ENCODE measurements at places on chromosomes 13 and 19. TPM values are rescaled to one million over a fixed set of nuclear protein-coding genes. Genes with fewer than 3 reads are reported as not detected.

DNA sequence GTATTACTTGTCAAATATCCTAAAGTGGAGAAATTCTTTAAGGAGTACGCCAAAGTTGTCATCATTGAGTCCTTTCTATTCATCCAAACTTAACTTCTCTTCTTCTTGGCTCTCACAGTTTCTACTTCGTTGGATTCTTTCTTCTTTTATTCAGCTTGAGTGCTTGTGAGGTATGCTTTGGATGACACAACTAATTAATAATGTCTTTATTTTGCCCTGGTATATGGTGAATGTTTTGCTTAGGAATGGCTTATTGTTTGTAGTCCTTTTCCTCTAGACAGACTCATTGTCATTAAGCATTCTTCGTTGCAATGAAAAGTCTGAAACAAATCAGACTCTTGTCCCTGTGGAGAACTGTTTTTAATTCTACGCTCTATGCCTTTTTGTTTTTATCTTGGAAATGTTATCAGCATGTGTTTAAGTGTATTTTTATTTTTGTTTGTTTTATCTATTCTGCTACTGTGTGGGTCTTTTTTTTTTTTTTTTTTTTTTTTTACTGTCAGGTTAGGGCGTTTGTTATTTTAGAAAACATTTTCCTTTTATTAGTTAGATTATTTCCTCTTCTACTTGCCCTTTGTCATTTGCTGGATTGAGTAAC is 471.5 kb downstream of the GPC6 start:
- no peak for DNase-seq

- DNase-seq, result no peak
Observed at GRCh38 chr13:45695198-45695730, 6.9 kb upstream of the CBY2 start.

GRCh38 chr19:48292798-48293197 is 22.9 kb downstream of the ZNF114 start:
- no peak for DNase-seq

GRCh38 chr19:58325311-58326022 is 1.3 kb upstream of the ZSCAN22 start:
- no peak for DNase-seq

DNA sequence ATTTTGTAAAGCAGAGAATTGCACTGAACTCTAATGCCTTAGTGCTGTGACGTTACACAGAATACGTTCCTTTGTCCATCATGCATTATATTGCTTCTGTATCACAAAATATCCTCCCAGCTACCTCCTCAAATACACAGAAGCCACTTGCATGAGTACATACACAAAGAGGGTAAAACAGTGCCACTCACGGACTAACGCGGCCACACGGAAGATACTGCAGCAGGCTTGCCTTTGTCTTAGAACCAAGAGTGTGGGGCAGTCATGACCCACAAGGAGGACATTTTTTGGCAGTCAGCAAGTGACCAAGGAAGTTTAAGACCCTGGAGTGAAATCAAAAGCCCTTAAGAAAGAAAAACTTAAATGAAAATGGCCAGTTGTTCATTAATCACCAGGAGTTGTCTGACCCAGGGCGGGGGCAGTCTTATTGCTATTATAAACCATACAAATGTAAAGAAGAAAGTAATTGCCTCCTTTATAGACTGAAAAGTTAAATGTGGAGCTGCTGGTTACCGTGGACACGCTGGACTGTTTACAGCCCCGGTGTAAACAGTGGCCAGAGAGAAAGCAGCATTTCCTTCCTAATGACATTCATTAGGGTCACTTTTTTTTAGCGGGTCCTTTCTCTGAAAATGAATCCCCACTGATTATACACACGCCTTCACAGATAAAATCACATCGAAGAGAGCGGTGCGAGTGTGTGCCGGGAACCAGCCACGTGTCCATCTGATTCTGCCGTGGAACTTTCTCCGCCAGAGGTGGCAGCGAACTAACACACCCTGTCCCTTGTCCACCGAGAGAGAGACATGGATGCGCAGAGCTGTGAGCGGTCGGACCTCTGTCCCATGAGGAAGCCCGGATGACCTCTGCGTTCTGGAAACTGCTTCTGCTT is 66.8 kb downstream of the SOX1 start:
- DNase-seq, result no peak

Gene PSG1
- polyA plus RNA-seq, result not detected

Gene MAP4K1
- 4.5 TPM for polyA plus RNA-seq

DNA sequence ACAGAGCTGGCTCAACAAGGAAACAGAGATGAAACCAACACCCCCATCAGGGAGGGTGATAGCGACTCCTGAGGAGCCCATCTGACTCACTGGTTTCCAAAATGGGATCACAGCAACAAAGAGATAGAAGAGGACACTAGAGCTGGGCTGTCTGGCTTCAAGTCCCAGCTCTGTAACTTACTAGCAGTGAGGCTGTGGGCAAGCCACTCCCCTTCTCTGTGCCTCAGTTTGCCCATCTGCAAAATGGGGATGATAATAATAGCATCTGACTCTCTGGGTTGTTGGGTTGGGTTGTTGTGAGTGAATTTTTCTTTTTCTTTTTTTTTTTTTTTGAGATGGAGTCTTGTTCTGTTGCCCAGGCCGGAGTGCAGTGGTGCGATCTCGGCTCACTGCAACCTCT is 14.3 kb downstream of the IGSF23 start:
- no peak for DNase-seq

Gene ANKLE1
- polyA plus RNA-seq, result 0.29 TPM

- peak; percentile 90 for DNase-seq
Observed at GRCh38 chr13:95301183-95301967, at the start of gene ABCC4. TSS of gene ABCC4 (minus strand) at chr13:95301451. CDS start at chr13:95301314, 137 bp downstream.

Gene COQ8B
- polyA plus RNA-seq, result 40.2 TPM

DNA sequence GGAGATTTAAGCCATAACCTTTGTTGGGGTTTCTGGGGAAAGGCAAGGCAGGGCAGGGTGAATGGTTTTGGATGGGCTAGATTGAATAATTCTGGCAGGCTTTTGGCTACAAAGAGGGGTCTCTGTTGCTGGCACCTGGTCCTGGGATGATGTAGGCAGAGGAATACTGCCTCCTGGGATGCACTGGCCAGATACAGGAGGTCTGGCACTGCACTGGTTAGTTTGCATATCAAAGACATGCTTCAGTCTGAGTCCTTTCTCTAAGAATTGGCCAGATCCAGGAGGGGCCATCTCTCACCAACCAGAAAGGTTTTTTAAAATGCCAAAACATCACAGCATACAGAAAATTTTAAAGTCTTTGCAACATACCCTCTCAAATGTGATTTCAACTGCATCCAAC is 8.0 kb upstream of the MEDAG start:
- DNase-seq, result no peak

Gene TNPO2
- polyA plus RNA-seq, result 16.0 TPM

DNA sequence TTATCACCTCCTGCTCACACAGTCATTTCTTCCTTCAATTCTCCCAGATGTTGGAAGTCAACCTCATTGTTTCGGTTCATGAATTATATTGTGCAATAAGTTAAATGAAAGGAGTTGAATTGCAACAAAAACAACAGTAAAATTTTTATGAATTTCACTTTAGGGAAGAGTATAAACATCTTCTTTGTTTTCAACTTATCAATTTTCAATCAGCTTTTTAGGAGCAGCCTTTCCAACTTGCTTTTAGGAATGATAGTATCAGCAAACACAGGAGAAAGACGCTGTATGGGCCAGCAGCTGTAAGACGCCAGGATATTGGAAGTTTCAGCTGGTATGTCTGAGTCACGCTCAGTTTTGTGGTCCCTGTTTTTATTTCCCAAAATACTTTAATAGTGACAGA is 132.5 kb upstream of the ARGLU1 start:
- no peak for DNase-seq

Gene ERCC2
- polyA plus RNA-seq, result 7.1 TPM

- DNase-seq, result peak; percentile 8
Observed at GRCh38 chr13:78958006-78958405, 299.1 kb upstream of the OBI1 start.

GRCh38 chr13:110538632-110539031 is 22.9 kb downstream of the RAB20 start:
- DNase-seq, result no peak

Gene MEF2B
- 2.6 TPM for polyA plus RNA-seq

GRCh38 chr19:42370626-42371175 is 19.4 kb downstream of the CNFN start:
- no peak for DNase-seq

DNA sequence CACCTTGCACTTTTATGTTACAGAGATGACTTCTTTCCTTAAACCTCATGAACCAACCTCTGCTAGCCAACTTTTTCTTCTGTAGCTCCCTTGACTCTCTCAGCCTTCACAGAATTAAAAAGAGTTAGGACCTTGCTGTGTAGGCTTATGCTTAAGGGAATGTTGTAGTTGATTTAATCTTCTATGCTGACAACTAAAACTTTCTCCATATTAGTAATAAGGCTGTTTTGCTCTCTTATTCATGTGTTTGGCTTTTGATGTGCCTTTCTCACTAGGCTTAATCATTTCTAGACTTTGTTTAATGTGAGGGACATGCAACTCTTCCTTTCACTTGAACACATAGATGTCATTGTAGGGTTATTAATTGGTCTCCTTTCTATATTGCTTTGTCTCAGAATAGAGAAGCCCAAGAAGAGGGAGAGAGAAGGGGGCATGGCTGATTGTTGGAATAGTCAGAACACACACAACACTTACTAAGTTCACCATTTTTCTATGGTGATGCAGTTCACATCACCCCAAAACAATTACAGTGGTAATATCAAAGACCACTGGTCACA is 509.5 kb downstream of the UQCRFS1 start:
- DNase-seq, result no peak

DNA sequence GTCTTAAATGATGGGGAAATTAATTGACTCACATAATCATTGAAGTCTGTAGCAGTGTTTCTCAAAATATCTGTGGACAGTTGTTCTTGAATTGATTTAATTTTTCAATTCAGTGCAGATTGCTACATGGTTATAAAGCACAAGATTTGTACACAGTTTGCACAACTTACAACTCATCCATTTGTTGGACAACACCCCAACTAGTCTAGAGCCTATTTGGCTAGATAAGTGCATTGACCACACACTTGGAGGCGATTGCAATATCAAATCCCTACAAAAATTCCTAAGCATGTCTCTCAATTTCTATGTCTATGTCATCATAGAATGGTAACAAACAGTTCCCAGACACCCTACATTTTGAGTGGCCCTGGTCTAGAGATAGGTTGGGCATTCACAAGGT is 48.0 kb upstream of the IPO5 start:
- DNase-seq, result no peak

DNA sequence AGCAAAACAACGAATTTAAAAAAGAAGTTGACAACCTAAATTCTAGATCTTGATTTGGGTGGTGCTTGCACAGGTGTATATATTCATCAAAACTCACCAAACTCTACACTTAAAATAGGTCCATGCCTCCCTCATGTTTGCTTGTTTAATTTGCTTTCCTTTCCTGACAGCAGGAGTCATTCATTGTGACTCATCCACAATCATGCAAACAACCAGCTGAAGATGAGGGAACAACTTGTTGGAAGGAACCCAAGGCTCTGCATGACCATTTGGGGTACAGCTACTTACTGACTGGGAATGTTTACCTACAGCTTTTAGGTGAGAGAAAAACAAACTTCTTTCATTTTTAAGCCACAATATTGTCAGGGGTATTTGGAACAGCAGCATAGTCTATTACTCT is 96.6 kb downstream of the RXFP2 start:
- DNase-seq, result no peak

- DNase-seq, result no peak
Observed at GRCh38 chr19:50162988-50163387, at the start of gene IZUMO2. TSS of gene IZUMO2 (minus strand) at chr19:50163281. CDS start at chr19:50163194, 87 bp downstream.

GRCh38 chr13:82747291-82747690 is 1135.0 kb downstream of the SLITRK1 start:
- DNase-seq, result no peak

DNA sequence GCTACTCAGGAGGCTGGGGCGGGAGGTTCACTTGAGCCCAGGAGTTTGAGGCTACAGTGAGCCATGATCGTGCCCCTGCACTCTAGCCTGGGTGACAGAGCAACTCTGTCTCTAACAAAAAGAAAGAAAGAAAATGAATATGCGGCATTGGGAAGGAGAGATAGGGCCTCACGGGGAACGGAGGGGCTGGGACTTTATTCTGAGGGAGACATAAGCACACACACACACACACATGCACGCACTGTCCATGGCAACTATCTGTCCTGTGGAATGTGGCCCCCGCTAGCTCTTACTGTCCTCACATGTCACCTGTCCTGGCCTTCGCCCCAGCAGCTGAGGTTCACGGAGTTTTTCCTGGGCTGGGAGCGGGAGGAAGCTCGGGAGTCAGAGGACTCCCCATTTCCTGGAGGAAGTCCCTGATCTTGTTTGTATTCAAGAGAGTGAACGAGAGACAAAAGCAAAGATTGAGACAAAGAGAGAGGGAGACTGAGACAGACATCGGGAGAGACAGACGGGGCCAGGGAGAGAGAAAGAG is 654 bp downstream of the STAP2 start:
- DNase-seq, result peak; percentile 80

Gene MEGF8
- polyA plus RNA-seq, result 8.3 TPM

DNA sequence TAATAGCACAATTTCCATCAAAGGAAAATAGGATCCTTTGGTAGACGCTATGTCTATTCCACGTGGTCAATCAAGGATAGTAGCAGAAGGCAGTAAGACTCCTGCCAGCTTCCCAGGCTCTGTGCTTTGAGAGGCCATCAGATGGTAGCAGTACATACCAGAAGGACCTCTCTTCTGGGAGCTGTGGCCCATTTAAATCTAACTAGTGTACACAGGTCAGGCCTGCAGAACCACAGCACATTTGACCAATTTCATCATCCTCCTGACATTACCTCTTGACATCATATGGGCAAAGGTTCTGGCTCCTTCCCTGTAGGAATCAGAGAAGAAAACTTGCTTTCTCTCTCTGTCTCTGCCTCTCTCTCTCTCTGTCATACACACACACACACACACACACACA is 229.6 kb upstream of the HTR2A start:
- DNase-seq, result no peak
